WTC11 (cell line): ENCODE measurements at places on chromosomes 13 and 19.

- DNase-seq = no peak
These were observed 864.3 kb upstream of the ATXN8OS start for GRCh38 chr13:69243366-69243765.

DNA sequence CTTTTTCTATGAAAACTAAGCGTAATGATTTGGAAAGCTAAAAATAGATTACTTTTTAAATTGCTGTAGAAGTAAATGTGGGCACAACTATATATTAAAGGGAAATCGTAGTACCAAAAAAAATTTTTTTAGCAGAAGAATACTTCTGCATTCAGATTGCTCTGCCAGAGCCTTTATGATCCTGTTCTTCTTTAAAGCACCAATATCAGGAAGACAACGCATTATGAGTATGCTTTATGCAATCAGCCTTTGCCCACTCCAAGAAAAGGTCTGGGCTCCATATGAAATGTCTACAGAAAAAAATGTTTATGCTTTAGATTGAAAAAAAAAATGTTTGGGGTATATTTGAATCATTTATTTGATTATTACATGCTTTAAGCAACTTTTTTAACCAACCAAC lies 137.4 kb downstream of the DIAPH3 start:
- DNase-seq = no peak

DNA sequence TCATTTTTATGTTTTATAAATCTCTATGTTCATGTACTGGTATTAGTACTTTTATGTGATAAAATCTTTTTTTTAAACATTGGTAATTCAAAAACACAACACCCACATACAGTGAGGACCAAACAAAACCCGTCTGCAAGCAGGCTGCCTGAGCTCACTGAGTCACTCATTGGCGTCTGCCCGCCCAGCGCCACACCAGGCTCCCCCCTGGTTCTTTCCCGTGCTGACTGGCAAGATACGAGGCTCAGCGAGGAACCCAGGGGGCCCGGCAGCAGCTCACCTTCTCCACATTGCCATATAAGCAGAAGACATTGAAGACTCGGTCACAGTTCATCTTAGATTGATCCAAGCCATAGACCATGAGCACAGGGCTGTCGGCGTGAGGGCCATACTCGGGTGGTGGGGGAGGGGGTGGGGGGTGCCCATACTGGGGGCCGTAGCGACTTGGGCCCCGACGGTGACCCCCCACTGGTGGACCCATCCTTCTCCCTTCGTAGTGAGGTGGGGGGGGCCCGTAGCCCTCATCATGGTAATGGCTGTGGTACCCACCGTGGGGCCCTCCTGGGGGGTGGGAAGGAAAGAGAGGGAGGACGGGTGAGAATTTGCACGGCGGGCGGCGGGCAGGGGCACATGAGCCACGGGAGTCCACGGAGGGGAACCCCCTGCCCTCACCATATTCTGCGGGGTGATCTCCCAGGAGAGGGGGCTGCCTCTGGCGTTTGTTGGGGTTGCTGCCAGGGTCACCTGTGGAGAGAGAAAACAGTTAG lies 8.4 kb upstream of the ECH1 start:
- DNase-seq = no peak

DNA sequence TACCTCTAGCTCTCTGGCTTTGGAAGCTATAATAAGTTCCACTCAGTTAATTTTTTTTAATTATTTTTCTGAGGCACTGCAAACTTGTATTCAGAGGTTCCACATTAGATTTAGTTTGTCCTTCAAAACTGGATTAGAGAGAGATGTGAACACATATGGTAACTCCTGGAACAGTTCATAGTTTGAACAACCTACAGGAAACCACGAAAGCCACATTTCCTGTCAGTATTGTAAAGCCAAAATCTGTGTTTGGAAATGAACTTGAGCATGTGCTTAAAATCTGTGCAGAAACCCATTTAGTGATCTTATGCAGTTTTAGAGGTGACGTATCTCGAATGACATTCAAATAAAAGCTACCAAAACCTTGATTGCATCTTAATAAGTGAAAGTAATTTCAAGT lies 1952.0 kb downstream of the OLFM4 start:
- no peak for DNase-seq

DNA sequence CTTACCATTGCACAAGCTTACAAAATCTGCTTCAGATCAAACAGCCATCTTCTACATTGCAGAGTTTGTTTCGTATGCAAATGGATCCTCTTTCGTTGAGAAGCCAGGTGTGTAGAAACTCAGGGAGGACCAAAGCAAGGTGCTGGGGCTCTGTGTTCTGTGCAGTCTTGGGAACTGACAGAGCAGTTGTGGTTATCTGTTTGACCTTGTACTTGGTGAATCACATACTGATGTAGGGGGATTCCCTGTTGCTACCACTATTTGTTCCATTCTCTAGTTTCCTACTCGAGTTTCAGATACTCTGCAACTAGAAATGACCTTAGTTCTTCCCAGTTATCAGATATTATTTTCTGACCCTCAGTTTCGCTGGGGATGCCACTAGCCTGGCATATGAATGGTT lies 95.2 kb upstream of the CLDN10 start:
- no peak for DNase-seq

DNA sequence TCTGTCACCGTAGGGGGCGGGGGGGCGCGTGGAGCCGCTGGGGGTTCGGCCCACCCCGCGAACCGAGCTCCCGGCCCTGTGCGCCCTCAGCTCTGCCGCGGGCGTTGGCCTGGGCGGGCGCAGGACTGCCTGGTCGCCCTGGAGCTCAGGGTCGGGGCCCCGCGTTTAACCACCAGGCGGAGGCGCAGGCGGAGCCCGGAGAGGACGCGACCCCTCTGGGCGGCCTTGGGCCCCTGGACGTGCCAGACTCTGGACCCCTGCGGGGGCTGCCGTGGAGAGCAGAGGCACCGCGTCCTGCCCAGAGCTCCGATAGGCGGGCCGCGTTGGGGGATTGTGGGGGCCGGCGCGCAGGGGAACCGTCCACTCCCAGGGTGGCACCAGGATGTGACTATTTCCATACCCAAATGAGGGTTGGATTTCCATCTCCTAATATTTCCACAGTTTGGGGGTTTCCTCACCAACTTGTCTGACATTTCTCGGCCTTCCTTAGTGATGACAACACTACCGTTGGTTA lies 13.0 kb upstream of the USP29 start:
- no peak for DNase-seq
